Posterior cingulate gyrus (tissue), 11 donors: ENCODE measurements at places on chromosomes 16 and 17.
A peak's percentile ranks its signal among the peaks of the same experiment; 100 is the strongest.

DNA sequence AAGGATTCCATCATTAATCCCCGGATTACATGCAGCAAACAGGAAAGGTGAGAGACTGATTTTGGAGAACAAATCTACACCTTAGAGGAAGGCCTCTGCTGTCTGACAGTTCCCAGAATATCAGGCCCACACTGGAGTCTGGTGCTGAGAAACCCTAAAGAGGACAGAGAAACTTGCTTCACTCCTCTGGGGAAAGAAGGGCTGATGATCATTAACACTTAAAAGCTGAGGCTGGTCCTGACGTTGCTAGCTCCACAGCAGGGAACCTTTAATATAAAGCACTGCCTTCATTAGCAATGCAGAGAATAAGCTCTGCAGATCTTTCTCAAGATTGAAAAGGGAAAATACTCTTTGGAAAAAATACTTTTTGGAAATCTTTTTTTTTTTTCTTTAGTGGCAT, 1472.4 kb upstream of the GOT2 start:
- no peak for DNase-seq

GRCh38 chr17:52213451-52213850, 54.9 kb upstream of the CA10 start:
- no peak for DNase-seq

- no peak for DNase-seq
Measured at GRCh38 chr17:9021158-9021991, at the start of gene NTN1. NTN1 (plus strand) TSS chr17:9021510; CDS start chr17:9022374, 864 bp downstream.

DNA sequence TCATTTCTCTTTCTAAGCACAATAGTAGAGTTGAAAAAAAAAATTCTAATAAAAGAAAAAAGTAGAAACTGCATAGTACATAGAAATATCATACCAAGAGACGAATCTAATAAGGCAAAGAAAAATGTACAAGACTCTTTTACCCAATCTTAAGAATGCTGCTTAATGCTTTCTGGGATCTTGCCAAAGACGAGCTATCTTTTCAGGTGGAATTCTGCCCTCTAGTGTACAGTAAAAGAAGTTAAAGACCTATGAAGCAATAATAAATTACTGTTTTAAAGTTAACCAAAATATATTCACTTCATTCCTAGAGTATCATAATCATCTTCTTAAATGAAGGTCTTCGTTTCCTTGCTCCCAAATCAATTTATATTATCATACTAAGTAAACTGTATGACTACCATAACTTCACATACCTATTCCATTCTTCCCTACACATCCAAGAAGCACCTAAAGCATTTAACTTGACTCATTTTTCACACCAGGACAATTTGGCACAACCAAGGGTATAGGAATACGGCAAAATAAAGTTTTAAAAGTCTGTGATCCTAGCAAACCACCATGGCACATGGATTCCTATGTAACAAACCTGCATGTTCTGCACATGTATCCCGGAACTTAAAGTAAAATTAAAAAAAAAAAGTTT, 47.7 kb downstream of the CFDP1 start:
- no peak for DNase-seq

DNA sequence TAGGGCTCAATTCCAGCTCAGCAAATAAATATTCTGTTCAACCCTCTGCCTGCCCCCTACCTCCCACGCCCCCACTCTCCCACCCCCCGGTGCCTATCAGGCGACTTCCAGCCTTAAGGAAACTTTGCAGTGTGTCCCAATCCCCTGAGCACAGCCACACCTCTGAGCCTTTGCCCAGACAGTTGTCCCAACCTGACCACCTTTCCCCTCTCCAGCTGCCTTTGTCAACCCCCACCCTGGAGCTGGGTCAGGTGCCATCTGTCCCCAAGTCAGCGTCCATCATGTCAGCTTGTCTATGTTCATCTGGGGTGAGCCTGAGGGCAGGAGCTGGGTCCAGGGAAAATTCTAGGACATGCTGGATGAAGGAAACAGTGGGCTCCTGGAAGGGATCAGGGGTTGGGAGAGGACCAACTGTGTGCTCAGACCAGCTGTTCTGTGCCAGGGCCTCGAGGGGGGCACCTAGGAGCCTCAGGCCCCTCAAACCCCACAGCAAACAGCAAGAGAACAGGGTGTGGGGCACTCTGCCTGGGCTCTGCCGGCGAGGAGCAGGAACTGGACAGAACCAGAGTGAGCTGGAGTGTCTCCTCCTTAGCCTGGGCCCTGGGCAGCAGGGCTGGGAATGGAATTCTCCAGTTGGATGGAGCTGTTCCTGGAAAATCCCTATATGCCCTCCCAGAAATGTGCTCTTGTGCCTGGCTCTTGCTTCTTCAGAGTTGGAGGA, 17.8 kb downstream of the CDH16 start:
- no peak for DNase-seq

GRCh38 chr16:68636818-68637217, 8.3 kb upstream of the CDH3 start:
- DNase-seq, result no peak

DNA sequence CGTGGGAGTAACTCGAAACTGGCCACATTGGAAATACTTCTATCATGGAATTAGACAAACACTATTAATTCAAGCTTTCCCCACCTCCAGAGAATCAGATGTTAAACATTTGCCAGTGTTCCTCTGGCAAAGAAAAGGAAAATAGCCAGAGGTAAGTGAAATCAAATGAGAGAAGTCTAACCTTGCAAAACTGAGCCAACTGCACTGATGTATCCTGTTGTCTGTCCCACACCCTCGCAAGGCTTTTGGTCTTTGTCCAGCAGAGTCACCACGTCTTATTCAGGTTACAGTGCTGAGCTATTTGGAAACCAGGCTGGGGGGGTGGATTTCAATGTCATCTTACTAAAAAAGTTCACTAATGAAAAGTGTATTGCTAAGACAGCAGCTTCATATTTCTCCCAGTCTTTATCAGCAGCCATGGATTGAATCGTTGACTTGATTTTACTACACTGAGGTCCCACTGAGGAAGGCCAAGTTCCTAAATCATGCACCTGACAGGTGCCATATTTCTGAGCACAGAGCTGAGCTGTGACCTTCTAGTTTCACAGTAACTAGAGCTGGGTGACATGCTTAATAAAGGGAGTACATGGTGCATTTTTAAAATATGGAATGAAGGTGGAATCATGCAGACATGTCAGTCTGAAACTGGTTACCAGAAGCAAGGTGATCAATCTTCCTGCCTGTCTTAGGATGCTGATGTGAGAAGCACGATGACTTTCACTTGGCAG, 85.2 kb upstream of the HSBP1 start:
- DNase-seq, result no peak

GRCh38 chr16:77895962-77896361, 107.6 kb downstream of the VAT1L start:
- DNase-seq, result no peak

DNA sequence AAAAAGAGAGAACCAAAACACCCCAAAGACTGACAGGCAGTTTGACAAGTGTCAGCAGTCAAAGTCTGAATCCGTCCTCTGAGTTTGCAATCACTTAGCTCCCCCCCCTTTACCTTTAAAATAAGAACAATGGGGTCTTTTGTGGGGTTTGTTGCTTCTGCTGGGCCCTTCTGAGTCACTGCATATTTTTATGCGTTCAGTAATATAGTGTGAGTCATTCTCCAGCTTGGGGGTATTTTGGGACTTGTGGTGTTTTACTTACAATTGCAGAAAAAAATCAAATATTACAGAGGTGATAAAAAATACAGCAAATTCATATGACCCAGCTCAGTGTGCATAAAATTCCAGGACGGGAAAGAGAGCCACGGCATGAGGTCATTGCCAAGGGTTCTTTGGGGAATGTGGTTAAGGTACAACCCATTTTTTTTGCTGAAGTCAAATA, 120.1 kb downstream of the CYLD start:
- DNase-seq, result no peak

- DNase-seq, result no peak
Measured at GRCh38 chr16:57522960-57523359, 13.4 kb downstream of the CCDC102A start.

DNA sequence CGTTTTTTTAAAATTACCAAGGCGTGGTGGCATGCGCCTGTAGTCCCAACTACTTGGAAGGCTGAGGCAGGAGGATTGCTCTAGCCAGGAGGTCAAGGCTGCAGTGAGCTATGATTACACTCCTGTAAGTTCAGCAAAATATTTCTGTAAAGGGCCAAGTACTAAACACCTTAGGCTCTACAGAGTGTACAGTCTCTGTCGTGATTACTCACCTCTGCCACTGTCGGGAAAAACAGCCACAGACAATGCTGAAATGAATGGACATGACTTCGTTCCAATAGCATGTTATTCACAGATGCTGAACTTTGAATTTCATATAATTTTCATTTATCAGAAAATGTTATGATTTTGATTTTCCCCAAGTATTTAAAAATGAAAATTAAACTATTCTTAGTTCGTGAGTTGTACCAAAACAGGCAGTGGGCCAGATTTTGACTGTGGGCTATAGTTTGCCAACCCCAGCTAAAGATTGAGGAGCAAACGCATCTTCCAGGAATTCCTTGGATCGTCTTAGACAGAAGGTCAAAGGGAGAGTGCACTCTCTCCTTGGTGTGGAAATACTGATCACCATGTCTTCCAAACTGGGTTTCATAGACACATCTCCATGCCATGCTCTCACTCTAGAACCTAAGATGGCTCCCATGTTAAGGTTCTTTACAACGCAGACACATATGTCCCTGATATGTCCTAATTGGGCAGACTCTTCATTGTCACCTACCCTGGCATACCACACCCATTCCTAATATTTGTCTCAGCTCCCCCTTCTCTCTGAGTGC, 89.5 kb downstream of the MARF1 start:
- no peak for DNase-seq

DNA sequence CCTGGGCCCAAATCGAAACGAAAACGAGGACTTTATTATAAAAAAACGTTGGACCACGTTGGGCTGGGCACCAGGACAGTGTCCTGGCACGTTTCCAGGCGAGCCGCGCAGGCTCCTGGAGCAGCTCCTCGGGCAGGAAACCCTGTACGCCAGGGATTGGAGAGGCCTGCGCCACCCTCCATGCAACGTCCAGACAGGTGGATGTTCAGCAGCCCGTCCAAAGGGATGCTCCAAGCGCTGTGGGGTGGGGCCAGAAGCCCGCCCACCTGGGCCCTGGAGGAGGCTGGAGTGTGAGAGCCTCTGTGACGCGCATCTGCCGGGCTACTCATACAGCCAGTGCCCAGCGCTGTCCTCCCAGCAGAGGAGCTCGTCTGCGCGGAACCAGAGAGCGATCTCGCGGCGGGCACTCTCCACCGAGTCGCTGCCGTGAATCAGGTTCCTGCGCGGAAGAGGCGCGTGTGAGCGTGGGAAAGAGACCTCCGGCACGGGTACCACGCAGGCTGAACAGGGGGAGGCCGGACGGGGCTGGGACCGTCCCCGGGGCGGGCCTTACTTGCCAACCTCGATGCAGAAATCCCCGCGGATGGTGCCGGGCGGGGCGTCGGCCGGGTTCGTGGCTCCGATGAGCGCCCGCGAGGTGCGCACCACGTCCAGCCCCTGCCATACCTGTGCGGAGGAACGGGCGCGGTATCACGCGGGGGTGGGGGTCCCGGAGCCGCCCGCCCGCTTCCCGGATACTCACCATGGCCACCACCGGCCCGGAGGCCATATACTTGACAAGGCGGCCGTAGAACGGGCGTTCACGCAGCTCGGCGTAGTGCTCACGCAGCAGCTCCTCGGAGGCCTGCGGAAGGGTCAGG, 785 bp downstream of the NME3 start:
- peak; percentile 70 for DNase-seq

DNA sequence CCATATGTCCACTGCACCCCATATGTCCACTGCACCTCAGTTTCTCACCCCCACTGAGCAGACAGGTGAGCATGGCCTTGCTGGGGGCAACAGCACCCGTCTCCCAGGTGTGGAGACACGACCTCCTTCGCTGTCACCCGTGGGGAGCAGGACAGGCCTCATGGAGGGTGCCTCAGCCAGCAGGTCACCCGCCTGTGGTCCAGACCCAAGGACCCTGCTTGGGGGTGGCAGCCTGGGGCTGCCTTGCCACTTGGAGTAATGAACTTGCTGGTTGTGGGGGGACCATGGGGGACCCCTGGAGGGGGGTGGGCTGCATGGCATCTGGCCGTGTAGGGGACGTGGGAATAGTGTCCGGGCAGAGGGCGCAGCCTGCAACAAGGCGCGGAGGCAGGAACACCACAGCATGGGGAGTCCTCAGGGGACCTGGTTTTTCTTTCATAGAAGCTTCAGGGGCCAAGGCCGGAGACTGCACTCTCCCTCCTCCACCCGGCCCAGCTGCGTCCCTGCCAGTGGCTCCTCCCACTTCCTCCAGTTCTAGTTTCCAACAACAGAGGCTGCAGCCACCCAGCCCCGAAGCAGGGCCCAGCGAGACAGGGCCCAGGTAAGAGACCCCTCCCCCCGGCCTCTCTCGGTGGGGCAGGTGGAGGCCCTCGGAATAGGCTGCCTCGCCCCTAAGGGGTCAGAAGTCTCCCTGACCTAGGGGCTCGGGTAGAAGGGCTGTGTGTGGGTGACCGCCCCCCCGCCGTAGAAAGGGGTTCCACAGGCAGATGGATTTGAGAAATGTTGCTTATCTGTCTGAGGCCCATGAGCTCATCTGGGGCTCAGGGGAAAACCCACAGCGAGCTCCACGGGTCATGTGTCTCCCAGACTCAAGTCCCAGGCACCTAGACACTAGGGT, at the start of gene NHLRC4:
Gene NHLRC4 (plus strand): TSS at position 531 of the 898 bp plus-strand sequence. CDS start 1,043 bp downstream, outside the sequence.
- no peak for DNase-seq

DNA sequence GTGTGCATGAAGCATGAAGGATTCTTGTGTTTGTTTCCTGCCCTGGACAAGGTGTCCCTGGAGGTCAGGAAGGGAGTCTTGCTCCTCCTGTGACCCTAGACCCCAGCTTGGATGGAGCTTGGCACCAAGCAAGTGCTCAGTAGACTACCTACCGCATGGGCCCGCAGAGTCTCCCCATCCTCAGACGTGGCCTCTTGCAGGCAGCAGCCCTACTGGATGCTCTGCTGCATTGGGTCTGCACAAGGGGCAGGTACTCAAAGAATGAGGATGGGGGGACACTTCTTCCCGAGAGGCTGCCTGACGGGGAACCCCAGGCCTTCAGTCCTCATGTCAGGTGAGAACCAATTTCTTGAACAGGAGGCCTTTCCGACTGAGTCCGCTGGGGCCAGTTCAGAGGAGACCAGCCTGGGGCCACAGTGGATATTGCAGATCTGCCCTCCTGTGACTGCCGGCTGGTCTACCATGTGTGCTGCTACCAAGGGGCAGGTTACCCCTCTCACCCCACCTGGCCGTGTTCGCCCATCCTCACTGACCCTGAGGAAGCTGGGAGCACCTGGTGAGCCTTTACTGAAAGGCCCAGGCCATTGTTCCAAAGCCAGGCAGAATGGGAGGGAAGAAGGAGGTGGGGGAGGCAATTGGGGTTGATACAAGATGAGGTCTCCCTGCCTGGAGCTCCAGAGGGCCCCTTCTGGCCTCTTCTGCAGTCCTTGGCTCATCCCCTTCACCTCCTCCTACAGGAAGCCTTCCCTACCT, 206.3 kb downstream of the RAB11FIP4 start:
- DNase-seq, result peak; percentile 56

DNA sequence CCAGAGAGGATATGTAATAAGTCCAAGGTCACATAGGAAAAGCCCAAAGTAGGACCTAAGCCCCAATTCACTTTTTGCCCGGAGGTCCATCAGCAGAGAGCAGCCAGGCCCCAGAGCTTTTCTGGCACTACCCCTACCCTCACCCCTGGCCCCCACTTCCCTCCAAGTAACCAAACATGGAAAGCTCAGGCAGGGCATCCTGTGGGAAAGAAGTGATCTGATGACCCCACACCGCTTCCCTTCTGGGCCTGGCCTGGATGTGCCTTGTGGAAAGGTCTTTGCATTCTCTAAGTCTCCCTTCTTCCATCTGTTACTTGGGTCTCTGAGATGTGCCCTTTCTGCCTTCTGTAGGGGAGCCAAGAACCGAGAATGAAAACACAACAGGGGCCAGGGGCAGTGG, 136.9 kb downstream of the TMEM132E start:
- DNase-seq, result no peak
